ENCODE measurements at places on chromosomes 7 and 10.

GRCh38 chr10:100819424-100819823, 74.0 kb downstream of the PAX2 start:
- H3K27ac ChIP-seq: no peak overlapping the region
- H3K4me1 ChIP-seq: no peaks in the 10 kb centered on the region
- H3K27me3 ChIP-seq: no peaks in the 10 kb centered on the region

DNA sequence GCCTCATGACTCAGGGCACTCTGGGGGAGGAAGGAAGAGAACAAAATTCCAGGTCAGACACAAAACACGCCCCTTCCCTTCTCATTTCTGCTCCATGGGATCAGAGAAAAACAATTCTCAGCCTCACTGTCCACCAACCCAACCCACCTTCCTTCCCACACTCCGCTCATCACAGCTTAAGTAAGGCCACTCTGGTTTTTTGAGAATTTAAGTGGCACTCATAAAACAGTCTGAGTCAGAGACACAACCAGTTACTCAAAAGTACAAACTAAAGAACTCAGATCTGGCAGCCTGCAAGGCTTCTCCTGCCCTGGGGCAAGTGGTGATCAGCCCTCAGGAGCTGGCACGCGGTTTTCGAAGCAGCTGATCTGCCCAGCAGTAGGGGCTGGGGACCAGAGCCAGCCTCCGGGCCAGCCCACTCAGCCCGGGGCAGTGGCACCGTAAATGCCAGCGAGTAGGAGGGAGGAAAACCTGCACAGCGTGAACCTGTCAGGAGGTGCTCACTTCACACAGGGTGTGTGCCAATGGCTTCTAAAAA, 39.1 kb upstream of the ABLIM1 start:
- H3K27ac ChIP-seq: no peak overlapping the region
- no peaks in the 10 kb centered on the region for H3K36me3 ChIP-seq
- H3K4me3 ChIP-seq: no peak overlapping the region
- peaks cover 4% of the 10 kb centered on the region for H3K4me1 ChIP-seq
- no peak for DNase-seq

DNA sequence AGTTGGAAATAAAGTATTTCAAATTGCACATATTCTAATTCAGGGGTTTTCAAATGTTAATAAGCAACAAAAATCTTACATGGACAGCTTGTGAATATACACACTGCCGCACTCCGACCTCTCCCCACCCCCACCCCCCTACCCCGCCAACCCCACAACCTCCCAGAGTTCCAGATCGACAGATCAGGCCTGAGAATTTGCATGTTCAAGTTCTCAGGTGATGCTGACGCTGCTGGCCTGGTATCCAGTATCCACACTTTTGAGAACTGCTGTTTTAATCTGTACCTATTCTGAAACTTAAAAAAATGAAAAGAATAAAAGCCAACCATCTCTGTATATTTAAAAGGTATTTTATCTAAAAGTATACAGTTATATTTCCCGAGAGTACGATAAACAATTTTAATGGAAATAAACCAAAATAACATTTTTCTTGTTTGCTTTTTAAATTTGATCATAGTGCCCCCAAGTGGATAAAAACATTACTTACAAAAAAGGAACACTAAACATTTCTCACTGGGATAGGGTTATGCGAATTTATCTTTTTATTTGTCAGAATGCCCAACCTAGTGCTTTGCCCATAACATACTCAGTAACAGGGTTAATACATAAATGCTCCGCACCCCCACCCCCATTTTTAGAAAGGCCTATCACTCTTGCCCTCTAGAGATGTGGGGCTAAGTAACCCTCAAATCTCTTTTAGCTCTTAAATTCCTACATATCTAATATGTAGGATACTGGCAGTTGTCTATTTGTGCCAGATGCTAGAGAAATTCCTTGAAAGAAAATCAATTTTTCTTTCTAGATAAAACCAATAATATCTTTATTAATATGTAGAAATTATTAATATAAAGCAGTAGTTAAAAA, 166.3 kb downstream of the RNF133 start:
- H3K4me1 ChIP-seq: no peaks in the 10 kb centered on the region
- no peaks in the 10 kb centered on the region for H3K27me3 ChIP-seq
- DNase-seq: no peak
- H3K36me3 ChIP-seq: no peaks in the 10 kb centered on the region

- DNase-seq: no peak
- peaks cover 3% of the 10 kb centered on the region for H3K4me1 ChIP-seq
- no peaks in the 10 kb centered on the region for H3K36me3 ChIP-seq
- no peak overlapping the region for H3K27ac ChIP-seq
- H3K27me3 ChIP-seq: no peaks in the 10 kb centered on the region
- no peak overlapping the region for H3K4me3 ChIP-seq
Observed at GRCh38 chr7:70066844-70067243, 468.6 kb downstream of the AUTS2 start.

DNA sequence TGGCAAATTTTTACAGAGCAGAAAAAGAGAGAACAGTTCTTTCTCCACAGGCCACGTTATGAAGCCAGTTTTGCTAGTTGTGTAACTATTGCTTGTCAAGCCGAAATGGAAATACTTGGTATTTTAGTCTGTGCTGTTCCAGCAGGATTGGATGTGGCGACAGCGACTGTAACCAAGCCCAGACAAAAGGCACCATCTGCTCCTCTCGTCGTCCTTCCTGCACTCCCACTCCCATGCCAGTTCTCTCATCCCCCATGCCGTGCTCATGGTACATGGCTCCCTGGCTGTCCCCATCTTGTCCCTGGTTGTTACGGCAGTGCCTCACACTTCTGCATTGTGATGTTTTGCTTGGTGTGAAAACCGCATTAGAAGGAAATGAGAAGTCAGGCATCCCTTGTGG, 185.7 kb upstream of the FZD8 start:
- no peaks in the 10 kb centered on the region for H3K36me3 ChIP-seq
- DNase-seq: no peak
- no peaks in the 10 kb centered on the region for H3K27me3 ChIP-seq
- H3K4me3 ChIP-seq: no peak overlapping the region
- no peaks in the 10 kb centered on the region for H3K4me1 ChIP-seq

DNA sequence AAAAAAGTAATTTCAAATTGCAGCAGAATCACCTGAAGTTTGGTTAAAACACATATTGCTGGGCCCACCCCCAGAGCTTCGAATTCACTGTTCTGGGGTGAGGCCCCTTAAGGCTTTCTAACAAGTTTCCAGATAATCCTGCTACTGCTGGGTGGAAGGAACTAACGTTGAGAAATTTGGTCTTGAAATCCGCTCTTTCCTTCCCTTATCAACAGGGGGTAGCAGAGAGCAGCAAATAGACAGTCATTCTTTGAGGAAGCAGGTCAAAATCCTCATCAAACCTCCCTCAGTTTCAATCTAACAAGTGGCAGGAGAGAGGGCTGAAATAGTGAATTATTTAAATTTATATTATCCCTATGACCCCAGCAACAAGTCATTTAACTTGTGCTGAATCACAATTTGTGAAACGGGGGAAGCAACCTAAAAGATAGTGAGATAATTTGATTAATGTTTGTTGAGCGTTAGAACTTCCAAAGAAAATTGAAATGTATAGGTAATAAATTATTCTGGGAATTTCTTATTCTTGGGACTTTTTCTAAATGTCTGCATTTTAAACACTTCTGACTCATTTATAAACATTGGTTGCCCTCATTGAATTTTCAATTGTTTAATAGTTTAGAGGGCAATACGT, 21.7 kb upstream of the MALSU1 start:
- H3K36me3 ChIP-seq: no peaks in the 10 kb centered on the region
- no peak overlapping the region for H3K27ac ChIP-seq
- peak; percentile 51 for DNase-seq
- peaks cover 10% of the 10 kb centered on the region for H3K4me1 ChIP-seq
- H3K4me3 ChIP-seq: no peak overlapping the region

GRCh38 chr7:74569501-74570075, 87.9 kb upstream of the GTF2I start:
- no peak overlapping the region for H3K27ac ChIP-seq
- no peak overlapping the region for H3K4me3 ChIP-seq
- no peaks in the 10 kb centered on the region for H3K27me3 ChIP-seq
- no peak for DNase-seq

DNA sequence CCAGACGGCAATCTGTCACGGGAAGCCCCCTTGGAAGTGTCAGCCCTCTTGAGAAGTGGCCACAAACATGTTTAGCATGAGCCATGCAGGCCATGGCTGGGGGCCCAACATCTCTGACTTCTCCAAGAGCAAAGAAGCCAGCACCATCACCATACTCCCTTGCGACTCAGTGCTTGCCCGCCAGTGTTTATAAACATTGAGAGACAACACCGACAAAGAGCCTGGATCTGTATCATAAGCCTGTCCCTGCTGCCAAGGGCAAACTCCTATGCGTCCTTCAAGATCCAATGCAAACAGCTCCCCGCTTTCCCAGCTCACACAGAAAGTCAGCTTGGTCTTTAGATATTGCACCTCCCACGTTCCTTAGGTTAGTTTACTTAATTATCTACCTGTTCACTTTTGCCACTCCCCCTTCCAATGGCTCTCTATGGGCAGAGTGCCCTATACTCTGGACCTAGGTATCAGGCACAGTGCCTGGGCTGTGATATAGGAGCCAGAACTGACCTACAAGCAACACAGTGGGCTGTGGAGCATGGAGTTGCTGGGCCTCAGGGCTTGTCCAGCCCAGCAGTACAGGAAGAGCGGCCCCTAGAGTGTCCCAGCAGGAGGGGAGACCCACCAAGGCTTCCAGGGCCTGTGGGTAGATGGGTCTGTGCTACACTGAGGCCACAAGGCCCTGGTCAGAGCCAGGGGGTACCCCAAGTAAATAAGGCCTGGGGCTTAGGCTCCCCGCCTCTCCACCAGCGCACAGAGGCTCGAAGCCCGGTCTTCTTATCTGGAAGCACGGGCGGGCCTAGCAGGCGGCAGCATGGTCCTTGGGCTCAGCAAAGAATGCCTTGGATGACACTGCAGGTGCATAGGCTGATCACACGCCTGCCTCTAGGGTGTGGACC, 37.7 kb downstream of the CAMK2B start:
- H3K27ac ChIP-seq: no peak overlapping the region
- H3K4me3 ChIP-seq: no peak overlapping the region
- DNase-seq: peak; percentile 2
- H3K36me3 ChIP-seq: no peaks in the 10 kb centered on the region
- H3K4me1 ChIP-seq: no peaks in the 10 kb centered on the region

- no peaks in the 10 kb centered on the region for H3K36me3 ChIP-seq
- H3K27ac ChIP-seq: no peak overlapping the region
- H3K27me3 ChIP-seq: no peaks in the 10 kb centered on the region
- no peak overlapping the region for H3K4me3 ChIP-seq
- no peaks in the 10 kb centered on the region for H3K4me1 ChIP-seq
Observed at GRCh38 chr10:131041441-131041840, 270.1 kb downstream of the TCERG1L start.

GRCh38 chr7:69599955-69600709, 1.9 kb downstream of the AUTS2 start:
- H3K27ac ChIP-seq: no peak overlapping the region
- no peaks in the 10 kb centered on the region for H3K27me3 ChIP-seq
- peaks cover 28% of the 10 kb centered on the region for H3K4me1 ChIP-seq
- H3K36me3 ChIP-seq: no peaks in the 10 kb centered on the region
- no peak for DNase-seq
- peak overlapping the region; percentile 58 for H3K4me3 ChIP-seq

DNA sequence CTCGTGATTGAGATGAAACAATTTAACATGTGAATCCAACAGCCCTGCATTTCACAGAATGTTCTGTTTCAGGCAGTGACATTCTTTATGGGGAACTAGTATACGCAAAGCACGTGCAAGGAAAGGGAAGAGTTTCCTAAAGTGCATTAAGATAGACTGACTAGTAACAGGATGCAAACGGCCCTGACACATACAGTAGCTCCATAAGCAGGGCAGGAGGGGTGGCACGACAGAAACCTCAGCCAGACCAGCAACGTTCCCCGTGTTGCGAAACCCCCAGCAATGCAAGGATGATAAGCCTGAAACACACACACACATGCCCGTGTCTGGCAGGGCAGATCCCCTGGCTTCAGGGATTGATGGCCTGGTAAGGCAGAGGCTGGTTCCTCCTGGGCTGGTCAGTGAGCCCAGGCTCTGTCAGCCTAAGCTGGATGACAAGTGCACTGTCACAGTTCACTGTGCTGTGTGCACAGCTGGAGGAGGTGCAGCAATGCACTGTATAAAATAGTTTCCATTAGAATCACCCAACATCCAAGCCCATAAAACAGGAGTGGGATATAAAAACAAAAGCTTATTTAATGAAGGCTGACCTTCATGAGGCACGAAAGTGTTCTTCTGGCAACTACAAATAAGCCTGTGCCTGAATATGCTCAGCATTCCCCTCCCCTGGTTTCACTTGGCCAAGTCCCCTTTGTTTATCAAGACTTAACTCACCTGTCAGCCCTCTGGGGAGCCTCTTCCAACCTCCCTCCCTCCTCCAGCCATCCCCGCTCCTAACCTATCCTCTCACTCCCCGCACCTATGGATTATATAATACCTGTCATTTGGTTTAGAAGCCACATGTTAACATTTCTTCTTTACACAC, 88.8 kb downstream of the GSAP start:
- H3K4me1 ChIP-seq: no peaks in the 10 kb centered on the region
- H3K27ac ChIP-seq: peak overlapping the region; percentile 12
- no peaks in the 10 kb centered on the region for H3K27me3 ChIP-seq
- H3K36me3 ChIP-seq: no peaks in the 10 kb centered on the region
- H3K4me3 ChIP-seq: no peak overlapping the region
- DNase-seq: peak; percentile 16

- DNase-seq: no peak
- H3K36me3 ChIP-seq: no peaks in the 10 kb centered on the region
Observed at GRCh38 chr7:128037880-128038619, 6.8 kb upstream of the LRRC4 start.

DNA sequence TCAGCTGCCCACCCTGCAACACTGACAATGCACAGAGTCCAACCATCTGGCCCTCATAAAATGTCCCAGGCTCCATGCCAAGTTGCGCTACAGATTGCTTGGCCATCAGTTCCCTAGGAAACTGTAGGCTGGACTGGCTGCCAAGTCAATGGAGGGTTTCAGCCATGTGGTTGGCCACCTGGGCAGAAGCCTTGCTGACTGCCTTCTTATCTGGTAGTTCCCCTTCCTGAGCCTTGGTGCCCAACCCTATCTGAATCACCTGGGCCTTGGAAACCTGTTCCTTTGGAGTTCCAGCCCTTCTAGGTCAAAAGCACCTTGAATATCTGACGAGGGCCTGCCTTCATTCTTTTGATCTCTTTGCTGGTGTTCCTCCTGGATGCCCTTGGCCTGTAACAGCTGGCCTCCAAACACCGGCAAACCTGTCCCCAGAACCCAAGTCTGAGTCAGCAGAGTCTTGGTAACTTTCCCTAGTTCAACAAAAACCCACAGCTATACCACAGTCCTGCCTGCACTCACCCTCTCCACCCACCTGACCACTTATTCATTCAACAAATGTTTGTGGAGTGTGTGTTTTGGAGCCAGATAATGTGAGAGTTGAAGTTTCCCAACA, 37.4 kb upstream of the KDM7A start:
- no peaks in the 10 kb centered on the region for H3K27me3 ChIP-seq
- peaks cover 18% of the 10 kb centered on the region for H3K4me1 ChIP-seq
- peak; percentile 96 for DNase-seq
- H3K36me3 ChIP-seq: no peaks in the 10 kb centered on the region

DNA sequence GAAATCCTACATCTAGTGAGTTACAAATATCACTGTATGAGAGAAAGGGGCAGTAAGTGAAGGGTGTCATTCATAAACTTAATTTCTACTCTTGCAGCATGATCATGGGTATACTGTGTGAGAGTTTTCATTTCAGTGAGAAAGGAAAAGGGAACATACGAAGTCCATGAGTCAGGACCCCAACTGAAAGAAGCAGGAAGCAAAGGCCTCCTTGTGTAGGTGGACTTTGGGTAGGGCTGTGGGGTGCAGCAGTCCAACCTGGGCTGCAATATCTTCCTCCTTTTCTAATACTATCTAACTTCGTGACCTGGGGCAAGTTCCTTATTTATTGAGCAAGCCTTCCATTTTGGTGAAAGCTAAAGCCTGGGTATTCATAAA, 248.2 kb upstream of the TCF7L2 start:
- DNase-seq: no peak
- no peaks in the 10 kb centered on the region for H3K36me3 ChIP-seq
- no peak overlapping the region for H3K4me3 ChIP-seq
- H3K27me3 ChIP-seq: no peaks in the 10 kb centered on the region
- no peaks in the 10 kb centered on the region for H3K4me1 ChIP-seq

Data from body of pancreas (tissue), 4 donors.